Subcutaneous preadipocyte (primary cell): ENCODE measurements at places on chromosomes 1 and 21. TPM values are rescaled to one million over a fixed set of nuclear protein-coding genes. Genes with fewer than 3 reads are reported as not detected.

Gene LCE1B
- not detected in 2 replicates for total RNA-seq

Gene CHD5
- under 0.01 TPM in 2 replicates for total RNA-seq

Gene KRTAP22-1
- not detected in 2 replicates for total RNA-seq

Gene RHD
- under 0.01 TPM in 1 of 2 replicates, not detected in the other for total RNA-seq

Gene KCNK2
- total RNA-seq, result 8.6 and 10.3 TPM in 2 replicates

Gene SPAG17
- not detected in 2 replicates for total RNA-seq

Gene ZFP69
- total RNA-seq, result 4.1 and 4.4 TPM in 2 replicates

Gene DNALI1
- 7.8 and 9.9 TPM in 2 replicates for total RNA-seq

Gene HEYL
- under 0.01 TPM in 1 of 2 replicates, not detected in the other for total RNA-seq

Gene VASH2
- total RNA-seq, result under 0.01 TPM in 2 replicates

Gene LCK
- not detected in 2 replicates for total RNA-seq

Gene YIPF1
- total RNA-seq, result 16.0 and 17.6 TPM in 2 replicates

Gene HSD11B1
- total RNA-seq, result 1.2 and 16.5 TPM in 2 replicates

Gene ZNF496
- total RNA-seq, result 16.5 and 20.9 TPM in 2 replicates

Gene TPRG1L
- 17.3 and 18.4 TPM in 2 replicates for total RNA-seq

Gene TAL1
- total RNA-seq, result not detected in 2 replicates
